ENCODE measurements at places on chromosomes 3 and 15.
A peak's percentile ranks its signal among the peaks of the same experiment; 100 is the strongest.

DNA sequence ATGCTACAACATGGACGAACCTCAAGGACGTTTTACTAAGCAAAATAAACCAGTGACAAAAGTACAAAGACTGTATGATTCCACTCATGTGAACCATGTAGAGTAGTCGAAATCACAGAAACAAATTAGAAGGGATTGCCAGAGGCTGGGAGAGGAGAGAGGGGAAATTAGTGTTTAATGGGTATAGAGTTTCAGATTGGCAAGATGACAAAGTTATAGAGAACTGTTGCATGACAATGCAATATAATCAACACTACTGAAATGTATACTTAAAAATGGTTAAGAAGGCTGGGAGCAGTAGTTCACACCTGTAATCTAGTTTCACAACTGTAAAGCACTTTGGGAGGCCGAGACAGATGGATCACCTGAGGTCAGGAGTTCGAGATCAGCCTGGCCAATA, 36.9 kb downstream of the PLS1 start:
- DNase-seq: no peak

- no peak for DNase-seq
Measured at GRCh38 chr3:10547841-10548783, 42.7 kb upstream of the ATP2B2 start.

GRCh38 chr15:47961401-47962090, 159.2 kb upstream of the SLC24A5 start:
- no peak for DNase-seq

- DNase-seq: no peak
Measured at GRCh38 chr3:36874424-36874823, 70.4 kb downstream of the TRANK1 start.

- no peak for DNase-seq
Measured at GRCh38 chr3:28150465-28151206, 90.8 kb upstream of the CMC1 start.

DNA sequence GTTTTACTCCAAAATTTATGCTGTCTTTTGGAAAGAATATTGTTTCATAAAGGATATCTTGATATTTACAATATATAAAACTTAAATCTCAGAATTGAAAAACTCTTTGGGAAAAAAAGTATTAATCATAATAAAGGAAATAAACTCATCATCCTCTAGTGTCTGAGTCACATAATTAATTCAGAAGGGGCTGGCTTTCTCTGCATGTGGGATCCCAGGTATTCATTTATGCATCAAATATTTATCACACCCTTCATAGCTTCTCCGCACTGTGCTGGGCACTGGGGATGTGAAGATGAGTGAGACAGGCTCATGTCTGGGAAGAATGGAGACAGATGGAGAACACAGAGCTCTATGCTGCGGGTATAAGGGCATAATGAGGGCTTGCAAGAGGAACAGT, 65.6 kb downstream of the CCNL1 start:
- no peak for DNase-seq

DNA sequence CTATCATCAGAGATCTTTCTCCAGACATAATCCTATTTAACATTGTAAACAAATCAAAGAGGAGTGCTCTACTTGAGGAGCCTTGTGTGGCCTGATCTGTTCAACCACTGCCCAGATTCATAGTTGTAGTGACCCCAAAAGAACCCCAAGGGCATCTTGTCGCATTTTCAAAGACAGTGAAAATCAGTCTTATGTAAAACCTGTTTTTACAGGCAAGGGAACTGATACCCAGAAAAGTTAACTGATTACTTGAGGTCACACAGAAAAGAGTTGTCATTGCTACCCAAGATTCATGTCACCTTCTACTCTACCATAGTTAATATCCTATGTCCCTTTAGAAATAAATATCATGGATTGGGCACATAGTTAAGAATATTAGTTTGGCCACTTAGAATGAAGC, 40.5 kb upstream of the ARPP21 start:
- DNase-seq: no peak

DNA sequence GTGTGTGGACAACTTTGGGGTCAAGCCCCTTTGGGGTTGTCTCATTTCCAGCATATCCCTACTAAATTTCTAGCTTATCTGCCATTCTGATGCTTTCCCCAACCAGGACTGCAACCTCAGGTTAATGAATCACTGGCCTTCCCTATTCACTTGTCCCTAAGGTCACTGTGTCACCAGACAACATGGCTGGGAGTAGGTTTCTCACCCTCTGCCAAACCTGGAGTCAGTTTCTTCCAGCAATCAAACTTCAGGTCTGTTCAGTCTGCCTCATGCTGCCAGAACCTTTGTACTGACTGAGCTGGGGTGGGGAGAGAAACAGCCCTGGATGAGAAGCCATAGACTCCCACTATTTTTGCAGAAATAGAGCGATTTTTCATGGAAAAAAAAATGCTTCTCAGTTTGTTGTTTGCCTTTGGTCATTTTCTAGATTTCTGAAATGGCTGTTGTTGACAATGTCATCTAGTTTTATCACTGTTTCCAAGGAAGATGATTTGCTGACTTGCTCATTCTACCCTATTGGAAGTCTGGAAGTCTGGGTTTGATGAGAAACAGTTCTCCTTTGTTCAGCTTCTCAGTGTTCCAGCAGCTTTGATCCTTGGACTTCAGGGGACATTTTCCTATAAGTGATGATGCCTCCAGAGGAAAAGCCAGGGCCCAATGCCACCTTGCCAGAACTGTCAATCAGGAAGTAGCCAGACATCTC, 74.8 kb upstream of the IL12A start:
- DNase-seq: no peak

GRCh38 chr3:175127075-175127662, 268.0 kb downstream of the NAALADL2 start:
- no peak for DNase-seq

GRCh38 chr3:71429597-71429988, 153.9 kb downstream of the FOXP1 start:
- no peak for DNase-seq

DNA sequence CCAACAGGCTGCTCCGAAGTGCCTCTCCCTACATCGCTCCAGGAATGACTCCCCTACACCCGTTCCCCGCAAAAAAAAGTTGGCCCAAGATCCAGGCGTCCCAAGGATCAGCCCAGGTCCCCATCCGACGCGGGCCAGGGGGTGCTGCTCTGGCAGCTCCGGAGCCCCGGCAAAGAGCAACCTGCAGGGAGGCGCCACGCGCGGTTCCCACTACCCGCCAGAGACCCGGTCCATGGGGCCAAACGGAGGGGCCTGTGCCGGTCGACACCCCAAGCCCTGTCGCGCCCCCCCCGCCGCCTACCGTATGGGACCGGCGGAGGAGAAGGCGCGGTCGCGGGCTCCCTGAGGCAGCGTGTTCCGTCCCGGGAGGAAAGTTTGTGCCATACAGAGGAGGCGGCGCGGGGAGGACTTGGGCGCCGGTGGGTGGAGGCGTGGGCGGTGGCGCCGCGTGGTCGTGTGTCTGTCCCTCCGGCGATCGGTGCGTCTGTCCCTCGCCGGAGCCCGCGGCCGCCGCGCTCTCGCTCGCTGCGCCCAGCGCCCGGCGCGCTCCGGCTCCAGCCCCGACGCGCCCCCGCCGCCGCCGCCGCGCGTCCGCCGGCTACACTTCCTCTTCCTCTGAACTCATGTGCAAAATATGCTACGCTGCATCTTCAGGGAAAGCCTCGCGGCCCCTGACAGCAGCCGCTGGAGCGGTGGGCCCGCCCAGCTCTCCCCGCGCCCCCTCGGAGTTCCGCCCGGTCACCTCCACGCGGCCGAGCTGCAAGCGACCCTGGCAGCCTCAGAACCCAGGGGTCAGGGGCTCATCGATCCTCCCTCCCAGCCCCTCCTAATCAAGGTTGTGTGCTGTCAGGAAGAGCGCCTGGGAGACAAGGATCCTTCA, at the start of gene RFTN1:
TSS of gene RFTN1 (minus strand) at position 559 of the 880 bp plus-strand sequence. CDS start 19,830 bp downstream, outside the sequence.
- no peak for DNase-seq

- no peak for DNase-seq
Measured at GRCh38 chr3:31522152-31522551, 10.6 kb upstream of the STT3B start.

GRCh38 chr15:90691369-90691768, 25.8 kb upstream of the BLM start:
- no peak for DNase-seq

DNA sequence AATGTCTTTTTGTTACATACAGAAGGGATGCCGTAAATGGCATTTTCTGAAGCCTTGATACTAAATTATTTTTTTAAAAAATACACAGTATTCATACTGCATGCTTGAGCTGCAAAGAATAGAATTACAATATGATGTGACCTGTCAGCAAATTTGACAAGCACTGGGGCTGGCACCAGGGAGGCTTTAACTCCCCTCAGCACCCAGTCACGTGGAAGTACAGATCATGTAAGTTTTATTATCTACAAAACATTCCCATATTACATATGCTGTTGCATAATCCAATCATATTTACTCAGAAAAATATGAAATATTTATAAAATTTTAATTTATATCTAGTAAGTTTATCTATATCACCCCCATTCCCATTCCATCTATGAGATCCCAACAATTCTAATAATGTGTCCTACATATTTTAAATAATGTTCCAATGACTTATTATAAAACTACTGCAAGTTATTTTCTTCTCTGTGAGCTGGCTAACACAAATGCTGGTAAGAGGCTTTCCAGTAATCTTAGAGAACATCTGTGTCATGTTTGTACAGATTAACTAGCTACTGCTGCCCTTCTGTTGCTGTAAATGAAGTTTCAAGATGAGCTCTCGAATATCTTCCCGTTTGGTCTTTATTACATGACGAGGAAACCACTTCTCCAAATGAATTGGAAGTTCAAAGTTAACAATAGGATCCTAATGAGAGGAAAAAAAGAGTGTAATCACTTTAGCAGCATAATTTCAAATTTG, 5.2 kb upstream of the IMPG2 start:
- DNase-seq: no peak

GRCh38 chr3:44326515-44326914, 12.1 kb upstream of the TCAIM start:
- DNase-seq: no peak

GRCh38 chr3:9934235-9934621, 594 bp downstream of the CRELD1 start:
- DNase-seq: no peak

- no peak for DNase-seq
Measured at GRCh38 chr3:177789500-177789899, 592.2 kb upstream of the TBL1XR1 start.

DNA sequence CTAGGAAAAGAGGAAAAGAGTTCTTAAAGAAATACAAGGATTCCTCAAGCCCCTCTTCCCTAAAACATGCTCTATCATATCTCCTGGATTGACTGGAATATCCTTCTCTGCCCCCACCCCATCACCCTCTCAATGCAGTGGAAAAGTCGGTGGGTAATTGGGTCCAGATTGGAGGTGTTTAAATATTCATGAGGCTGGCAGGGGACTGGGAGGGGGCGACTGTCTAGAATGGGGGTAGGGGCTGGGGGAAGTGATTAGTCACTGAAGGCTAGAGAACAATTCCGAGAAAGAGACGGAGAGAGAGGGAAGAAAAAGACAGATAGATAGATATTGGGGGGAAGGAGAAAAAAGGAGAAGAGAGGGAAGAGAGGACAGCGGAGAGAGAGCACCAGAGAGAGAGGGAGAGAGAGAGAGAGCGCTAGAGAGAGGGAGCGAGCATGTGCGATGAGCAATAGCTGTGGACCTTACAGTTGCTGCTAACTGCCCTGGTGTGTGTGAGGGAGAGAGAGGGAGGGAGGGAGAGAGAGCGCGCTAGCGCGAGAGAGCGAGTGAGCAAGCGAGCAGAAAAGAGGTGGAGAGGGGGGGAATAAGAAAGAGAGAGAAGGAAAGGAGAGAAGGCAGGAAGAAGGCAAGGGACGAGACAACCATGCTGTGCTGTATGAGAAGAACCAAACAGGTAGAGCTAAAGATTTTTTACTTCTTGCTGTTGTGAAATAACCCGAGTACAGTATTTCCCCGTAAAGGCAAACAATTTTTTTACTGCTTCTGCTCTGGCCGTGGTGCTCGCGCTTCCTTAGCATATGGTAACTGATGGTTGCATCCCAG, at the start of gene GAP43:
TSS of gene GAP43 (plus strand) at position 467 of the 825 bp plus-strand sequence. CDS start at position 647, 180 bp downstream.
- DNase-seq: peak; percentile 49

- no peak for DNase-seq
Measured at GRCh38 chr3:183734750-183735494, 37.3 kb downstream of the YEATS2 start.

GRCh38 chr3:73401059-73401458, 223.7 kb downstream of the PDZRN3 start:
- no peak for DNase-seq

GRCh38 chr15:31500766-31501449, 174.3 kb downstream of the KLF13 start:
- DNase-seq: no peak

DNA sequence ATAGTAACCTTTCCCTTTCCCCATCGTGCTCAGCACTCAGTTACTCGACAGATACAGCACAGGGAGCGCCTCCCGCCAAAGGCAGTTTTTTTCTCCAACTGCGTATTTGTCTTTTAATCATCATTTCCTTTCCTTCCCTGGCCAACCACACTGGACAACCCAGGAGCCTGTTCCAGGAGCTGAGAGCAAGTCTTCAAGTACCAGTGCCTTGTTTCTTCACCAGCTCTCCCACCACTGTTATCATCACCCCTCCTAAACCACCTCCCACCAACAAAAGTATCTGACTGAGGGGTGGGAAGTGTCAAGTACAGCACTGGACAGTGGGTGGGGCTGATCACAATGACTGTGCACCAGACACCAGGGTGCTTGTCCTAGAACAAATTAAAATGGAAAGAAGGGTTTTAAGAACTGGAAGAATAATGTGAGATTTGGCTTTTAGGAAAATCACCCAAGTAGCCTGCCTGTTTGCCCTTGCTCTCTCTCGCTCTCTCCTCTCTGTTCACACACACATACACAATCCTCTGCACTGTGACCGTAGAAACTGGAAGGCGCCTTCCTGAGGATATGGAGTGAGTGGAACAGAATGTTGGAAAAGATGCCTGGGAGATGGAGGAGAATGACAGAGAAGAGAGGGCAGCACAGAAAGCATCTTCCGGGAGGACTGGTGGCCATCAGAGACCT, 126.3 kb downstream of the TNIK start:
- no peak for DNase-seq

DNA sequence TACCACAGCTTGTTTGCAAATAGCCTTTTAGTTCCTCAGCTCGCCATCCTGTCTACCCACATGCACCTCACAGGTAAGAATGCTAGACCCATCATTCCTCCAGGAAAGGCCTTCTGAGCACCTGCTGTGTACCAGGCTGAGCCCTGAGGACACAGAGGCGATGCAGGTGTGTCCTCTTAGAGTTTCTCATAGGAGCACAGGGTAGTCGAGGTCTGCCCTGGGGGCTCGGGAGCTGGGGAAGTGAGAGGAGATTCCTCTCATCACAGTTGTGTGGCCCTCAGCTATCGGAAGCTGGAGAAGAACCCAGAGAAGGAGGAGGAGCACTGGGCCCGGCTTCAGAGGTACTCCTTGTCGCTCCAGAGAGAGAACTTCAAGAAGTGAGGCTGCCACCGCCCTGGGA, 8.0 kb downstream of the MESP1 start:
- DNase-seq: no peak

DNA sequence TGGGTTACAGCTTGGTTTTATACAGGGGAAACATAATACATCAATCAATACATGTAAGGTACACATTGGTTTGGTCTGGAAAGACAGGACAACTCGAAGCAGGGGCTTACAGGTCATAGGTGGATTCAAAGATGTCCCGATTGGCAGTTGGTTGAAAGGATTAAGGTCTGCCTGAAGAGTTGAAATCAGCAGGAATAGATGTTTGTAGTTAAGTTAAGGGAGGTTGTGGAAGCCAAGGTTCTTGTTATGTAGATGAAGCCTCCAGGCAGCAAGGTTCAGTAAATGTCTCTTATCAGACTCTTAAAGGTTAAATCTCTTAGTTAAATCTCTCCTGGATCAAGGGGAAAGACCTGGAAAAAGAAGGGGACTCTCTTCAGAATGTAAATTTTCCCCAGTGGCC, 58.4 kb upstream of the MINAR1 start:
- DNase-seq: no peak
